MCF 10A (cell line): ENCODE measurements at places on chromosomes 1 and 21.

GRCh38 chr1:233629305-233629935 is 15.5 kb downstream of the KCNK1 start:
- no peak for DNase-seq
- H3K27ac ChIP-seq = peak overlapping the region; percentile 2
- no peak overlapping the region for H3K4me3 ChIP-seq
- H3K36me3 ChIP-seq = peaks cover 14% of the 10 kb centered on the region
- H3K4me1 ChIP-seq = no peaks in the 10 kb centered on the region

DNA sequence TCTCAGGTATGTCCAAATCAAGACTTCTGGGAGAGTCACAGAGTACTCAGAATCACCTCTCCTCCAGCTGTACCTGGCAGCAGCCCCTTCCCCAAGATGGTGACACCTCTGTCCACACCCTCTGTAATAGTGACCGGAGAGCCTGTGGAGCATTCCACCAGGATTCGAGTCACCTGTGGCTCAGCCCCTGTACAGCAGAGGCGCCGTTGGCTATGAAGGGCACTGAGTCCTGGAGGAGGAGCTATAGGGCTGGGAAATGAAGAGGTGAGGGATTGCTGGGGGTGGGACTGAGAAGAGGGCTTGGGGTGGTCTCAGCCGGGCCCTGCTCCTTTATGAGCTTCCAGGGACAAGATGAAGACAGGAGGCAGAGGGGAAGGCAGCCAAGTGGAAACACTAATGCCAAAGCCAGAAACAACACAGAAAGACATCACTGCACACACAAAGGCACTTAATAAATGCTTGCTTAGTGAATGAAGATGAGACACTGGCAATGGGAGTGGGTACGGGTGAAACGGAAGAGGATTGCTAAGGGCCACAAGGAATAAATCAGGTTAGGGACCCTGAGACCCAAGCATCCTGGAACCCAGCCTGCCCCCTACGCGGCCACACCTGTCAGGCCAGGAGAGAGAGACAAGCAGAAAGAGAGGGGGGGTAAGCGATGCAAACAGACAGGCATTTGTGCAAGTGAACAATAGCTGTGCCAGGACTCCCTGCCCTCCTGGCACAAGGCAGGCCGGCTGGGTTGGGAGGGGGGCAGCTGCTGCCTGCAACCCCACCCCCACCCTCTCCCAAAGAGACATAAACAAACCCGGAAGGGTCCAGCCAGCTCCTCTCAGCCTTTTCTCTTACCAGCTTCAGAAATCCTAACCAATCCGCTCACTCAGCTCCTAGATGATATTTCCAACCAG is 3.9 kb downstream of the ARHGEF2 start:
- peaks cover 77% of the 10 kb centered on the region for H3K4me1 ChIP-seq
- no peaks in the 10 kb centered on the region for H3K27me3 ChIP-seq
- H3K27ac ChIP-seq = peak overlapping the region; percentile 90
- peaks cover 35% of the 10 kb centered on the region for H3K36me3 ChIP-seq

GRCh38 chr1:7120863-7121621 is 335.8 kb downstream of the CAMTA1 start:
- no peaks in the 10 kb centered on the region for H3K36me3 ChIP-seq
- H3K4me3 ChIP-seq = no peak overlapping the region
- no peak overlapping the region for H3K27ac ChIP-seq
- H3K4me1 ChIP-seq = peaks cover 9% of the 10 kb centered on the region
- no peak for DNase-seq
- peaks cover 11% of the 10 kb centered on the region for H3K27me3 ChIP-seq

DNA sequence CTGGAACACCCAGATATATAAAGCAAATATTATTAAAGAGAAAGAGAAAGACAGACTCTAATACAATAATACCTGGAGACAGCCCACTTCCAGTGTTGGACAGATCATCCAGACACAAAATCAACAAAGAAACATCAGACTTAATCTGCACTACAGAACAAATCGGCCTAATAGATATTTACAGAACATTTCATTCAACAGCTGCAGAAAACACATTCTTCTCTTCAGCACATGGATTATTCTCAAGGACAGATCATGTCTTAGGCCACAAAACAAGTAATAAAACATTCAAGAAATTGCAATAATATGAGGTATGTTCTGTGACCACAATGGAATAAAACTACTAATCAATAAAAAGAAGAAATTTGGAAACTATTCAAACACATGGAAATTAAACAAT is 398.3 kb upstream of the DUSP10 start:
- no peak overlapping the region for H3K4me3 ChIP-seq
- H3K27ac ChIP-seq = no peak overlapping the region
- no peaks in the 10 kb centered on the region for H3K27me3 ChIP-seq
- H3K36me3 ChIP-seq = no peaks in the 10 kb centered on the region

DNA sequence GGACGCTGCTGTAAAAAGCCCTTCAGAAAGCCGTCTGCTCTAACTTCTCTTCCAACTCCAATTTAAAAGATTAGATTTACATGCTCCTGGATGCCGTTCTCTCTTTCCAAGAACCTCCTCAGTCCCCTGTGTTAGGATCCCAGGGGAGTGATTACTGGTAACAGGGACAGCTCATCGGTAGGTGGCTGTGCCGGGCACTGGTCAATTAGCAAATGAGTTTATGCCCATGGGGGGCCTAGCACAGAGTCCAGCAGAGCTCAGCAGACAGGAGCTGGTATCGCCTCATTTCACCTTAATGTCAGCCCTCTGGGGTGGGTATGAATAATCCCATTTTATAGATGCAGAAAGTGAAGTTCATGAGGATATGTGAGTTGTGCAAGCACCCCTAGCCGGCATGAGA is 191.9 kb downstream of the GRIK3 start:
- H3K4me3 ChIP-seq = no peak overlapping the region
- H3K4me1 ChIP-seq = no peaks in the 10 kb centered on the region
- no peak for DNase-seq
- no peaks in the 10 kb centered on the region for H3K36me3 ChIP-seq
- H3K27me3 ChIP-seq = peaks cover 2% of the 10 kb centered on the region

- peak overlapping the region; percentile 63 for H3K27ac ChIP-seq
- peaks cover 75% of the 10 kb centered on the region for H3K4me1 ChIP-seq
- no peaks in the 10 kb centered on the region for H3K27me3 ChIP-seq
- H3K4me3 ChIP-seq = no peak overlapping the region
- no peak for DNase-seq
These were observed 85.1 kb downstream of the BCAR3 start for GRCh38 chr1:93596329-93597089.

DNA sequence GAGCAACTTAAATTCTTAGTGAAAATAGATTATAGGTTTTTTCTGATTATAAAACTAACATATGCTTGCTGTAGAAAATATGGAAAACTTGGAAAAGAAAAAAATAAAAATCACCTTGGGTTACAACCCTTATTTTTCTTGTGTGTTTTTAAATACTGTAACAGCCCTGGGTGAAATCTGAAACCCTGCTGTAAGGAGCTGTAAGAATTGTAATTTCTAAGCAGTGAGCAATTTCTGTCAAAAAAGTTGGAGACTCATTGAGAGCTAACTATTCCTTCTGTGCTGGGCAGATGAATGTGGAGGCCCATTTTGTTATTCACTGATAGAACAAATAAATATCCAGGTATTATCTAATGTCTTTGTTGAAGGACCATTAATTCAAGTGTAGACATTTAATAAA is 42.6 kb downstream of the ADCY10 start:
- no peak for DNase-seq
- no peaks in the 10 kb centered on the region for H3K27me3 ChIP-seq
- H3K4me1 ChIP-seq = no peaks in the 10 kb centered on the region

DNA sequence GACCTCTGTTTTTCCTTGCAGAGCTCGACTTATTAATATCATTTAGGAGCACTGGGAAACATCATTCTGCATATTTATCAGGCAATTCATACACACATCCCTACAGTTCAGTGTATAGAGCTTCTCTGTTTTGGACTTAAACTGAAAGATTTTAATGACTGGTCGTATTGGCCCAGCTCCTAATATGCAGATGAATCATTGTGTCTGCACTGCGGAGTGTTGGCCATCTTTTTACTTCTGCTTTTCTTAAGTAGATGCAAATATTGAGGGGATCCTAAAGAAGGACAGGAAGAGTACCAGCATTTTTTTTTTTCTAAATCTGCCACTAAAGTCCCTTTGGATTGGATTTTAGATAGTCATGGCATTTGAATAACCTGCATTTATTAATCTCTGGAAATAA is 154.8 kb downstream of the BACH1 start:
- no peaks in the 10 kb centered on the region for H3K4me1 ChIP-seq
- peaks cover 5% of the 10 kb centered on the region for H3K36me3 ChIP-seq
- no peak overlapping the region for H3K4me3 ChIP-seq

DNA sequence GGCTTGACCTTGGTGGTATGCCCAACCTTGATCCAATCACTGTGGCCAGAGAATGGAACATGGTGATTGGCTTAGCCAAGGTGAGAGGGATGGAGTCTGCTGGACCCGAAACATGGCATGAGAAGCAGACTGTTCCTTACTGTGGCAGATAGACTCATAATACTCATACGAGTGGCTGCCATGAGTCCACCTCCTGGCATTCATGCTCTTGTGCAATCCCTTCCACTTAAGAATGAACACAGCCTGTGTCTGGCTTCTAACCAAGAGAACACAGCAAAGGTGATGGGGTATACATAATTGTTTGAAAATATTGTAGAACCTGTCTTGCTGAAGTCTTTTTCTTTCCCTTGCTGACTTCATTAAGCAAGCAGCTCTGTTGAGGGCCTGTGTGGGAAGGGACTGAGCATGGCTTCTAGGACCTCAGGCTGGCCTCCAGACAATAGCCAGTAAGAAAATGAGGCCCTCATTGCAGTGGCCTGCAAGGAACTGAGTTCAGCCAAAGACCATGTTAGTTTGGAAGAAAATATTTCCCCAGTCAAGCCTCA is 85.9 kb downstream of the ZNF281 start:
- H3K27me3 ChIP-seq = no peaks in the 10 kb centered on the region
- peaks cover 9% of the 10 kb centered on the region for H3K4me1 ChIP-seq
- H3K27ac ChIP-seq = no peak overlapping the region
- no peak overlapping the region for H3K4me3 ChIP-seq
- no peaks in the 10 kb centered on the region for H3K36me3 ChIP-seq
- DNase-seq = peak; percentile 87

DNA sequence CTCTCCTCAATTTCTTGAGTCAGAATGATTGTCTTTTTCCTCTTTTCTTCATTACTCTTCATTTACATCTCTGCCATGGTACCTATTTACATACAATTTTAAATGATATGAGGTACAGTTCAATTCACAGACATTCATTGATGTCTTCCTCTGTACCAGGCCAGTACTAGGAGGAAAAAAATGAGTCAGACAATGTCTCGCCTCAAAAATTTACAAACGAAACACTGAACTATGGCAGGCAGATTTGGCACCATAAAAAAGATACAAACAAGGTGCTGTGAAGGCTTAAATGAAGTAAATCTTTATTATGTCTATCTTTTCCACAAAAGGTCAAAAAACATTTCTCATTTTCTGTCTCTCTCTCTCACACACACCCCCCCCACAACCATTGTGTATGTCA is 71.0 kb downstream of the RGS13 start:
- no peak overlapping the region for H3K27ac ChIP-seq
- DNase-seq = no peak
- H3K4me1 ChIP-seq = no peaks in the 10 kb centered on the region
- H3K4me3 ChIP-seq = no peak overlapping the region

DNA sequence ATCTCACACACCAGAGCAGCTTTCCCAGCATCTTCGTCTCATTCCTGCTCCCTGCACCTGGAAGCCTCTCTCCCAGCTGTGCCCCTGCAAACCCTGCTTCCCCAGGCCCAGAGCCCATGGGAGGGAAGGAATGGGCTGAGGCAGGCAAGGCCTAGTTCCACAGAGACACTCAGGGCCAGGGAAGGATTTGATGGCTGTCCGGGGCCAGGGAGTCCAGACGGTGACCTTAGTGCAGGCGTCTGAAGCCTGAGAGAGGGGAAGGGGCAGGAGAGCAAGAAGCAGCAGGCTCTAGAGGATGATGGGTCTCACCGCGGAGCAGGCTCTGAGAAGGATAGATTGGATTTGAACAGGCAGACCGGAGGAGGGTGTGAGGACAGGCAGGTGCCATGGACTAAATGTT is 22.2 kb upstream of the TNNI1 start:
- no peak overlapping the region for H3K4me3 ChIP-seq
- H3K27ac ChIP-seq = no peak overlapping the region
- H3K36me3 ChIP-seq = peaks cover 9% of the 10 kb centered on the region
- no peak for DNase-seq

DNA sequence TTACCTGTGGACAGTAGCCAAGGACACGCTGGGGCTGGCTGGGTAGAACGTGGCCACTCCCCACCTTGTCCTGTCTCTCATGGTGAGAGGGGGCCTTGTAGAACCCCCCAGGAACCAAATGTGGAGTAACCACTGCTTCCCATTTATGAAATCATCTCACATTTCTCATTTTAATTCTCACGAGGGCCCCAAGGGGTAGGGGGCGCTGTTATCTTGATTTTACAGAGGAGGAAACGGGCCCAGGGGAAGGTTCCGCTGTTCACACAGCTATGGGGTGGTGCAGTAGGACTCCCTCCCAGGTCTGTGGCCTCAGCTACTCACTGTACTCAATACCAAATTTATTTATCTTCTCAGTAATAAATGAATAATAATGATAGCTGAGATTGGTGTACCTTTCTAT is 5.5 kb downstream of the SMPDL3B start:
- no peak overlapping the region for H3K4me3 ChIP-seq
- H3K27me3 ChIP-seq = no peaks in the 10 kb centered on the region

DNA sequence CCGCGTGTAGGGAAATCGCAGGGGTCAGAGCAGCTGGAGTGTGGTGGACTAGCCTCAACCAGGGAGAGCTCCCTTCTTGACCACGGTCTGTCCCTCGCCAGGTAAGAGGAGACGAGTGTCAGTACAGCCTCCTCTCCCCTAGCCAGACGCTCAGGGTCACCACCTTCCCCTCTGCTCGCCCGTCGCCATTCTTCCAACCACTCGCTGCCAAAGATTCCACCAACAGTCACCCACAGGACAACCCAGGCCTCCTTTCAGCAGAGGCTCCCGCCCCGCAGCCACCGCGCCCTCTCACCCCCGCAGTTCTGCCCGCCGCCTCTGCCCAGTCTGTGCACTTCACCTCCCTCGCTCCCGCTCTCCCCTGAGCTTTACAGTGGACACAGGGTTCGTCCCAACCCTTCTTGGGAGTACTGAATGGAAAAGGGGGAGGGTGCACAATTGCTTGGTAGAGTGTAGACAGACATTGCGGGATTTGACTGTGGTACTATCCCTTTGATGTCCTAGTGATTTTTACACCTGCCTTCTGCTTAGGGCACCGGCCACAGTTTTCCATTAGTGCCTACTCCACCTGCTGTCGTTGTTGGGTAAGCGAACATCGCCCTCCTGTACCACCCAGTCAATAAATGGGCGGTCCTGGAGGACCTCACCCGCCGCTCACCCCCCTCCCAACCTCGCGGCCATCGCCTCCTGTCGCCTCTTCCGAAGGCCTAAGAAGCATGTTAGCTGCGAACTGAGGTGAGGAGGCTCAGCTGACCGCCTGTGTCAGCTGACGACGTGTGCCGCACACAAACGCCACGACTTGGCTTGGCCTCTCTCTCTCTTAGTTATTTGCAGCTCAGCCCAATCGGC is 9.2 kb upstream of the NBPF11 start:
- H3K27ac ChIP-seq = no peak overlapping the region
- H3K36me3 ChIP-seq = no peaks in the 10 kb centered on the region
- H3K27me3 ChIP-seq = peaks cover 24% of the 10 kb centered on the region
- no peaks in the 10 kb centered on the region for H3K4me1 ChIP-seq

GRCh38 chr1:38777464-38777957 is 82.1 kb downstream of the RRAGC start:
- peaks cover 41% of the 10 kb centered on the region for H3K27me3 ChIP-seq
- DNase-seq = no peak
- H3K36me3 ChIP-seq = no peaks in the 10 kb centered on the region
- no peaks in the 10 kb centered on the region for H3K4me1 ChIP-seq
- no peak overlapping the region for H3K27ac ChIP-seq
- H3K4me3 ChIP-seq = no peak overlapping the region

- peaks cover 61% of the 10 kb centered on the region for H3K36me3 ChIP-seq
- H3K27ac ChIP-seq = peak overlapping the region; percentile 95
- peak; percentile 93 for DNase-seq
- H3K4me1 ChIP-seq = peaks cover 58% of the 10 kb centered on the region
- H3K4me3 ChIP-seq = peak overlapping the region; percentile 82
These were observed 1.2 kb downstream of the SYTL1 start for GRCh38 chr1:27342778-27343638.
